ENCODE measurements at places on chromosomes 16 and 17.

DNA sequence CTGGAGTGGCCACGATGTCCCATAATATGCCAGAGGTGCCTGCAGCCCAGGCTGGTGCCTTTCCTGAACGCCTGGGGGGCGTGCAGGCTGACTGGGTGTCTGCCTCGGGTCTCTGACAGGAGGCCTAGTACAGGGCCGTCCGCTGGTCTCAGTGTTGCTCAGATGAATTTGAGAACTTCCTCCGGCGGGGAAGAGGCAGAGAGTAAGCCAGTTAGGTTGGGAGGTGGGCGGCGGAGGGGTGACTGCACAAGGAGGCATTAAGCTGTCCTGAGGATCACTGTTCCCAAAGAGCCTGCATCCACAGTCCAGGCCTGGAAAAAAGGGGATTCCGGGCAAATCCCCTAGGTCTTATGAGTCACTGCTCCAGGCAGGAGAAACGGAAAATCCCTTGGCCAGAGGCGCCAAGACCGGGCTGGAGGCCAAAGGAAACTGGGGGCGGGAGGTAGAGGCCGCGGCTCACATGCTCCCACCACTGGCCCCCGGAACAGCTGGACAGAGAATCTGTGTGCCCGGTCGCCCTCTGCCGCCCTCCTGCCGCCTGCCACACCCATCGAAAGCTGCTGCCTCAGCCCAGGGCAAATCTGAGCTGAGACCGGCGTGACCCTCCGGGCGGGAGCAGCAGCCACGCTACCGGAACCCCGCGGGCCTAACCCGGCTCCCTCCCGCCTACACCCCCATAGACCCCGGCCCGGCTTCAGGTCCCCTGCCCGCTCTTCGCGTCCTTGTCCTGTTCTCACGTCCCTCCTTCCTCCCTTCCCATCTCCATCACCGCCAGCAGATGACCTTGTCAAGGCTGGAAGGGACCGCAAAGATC lies 1.2 kb downstream of the TRIM47 start:
- no peak for DNase-seq

DNA sequence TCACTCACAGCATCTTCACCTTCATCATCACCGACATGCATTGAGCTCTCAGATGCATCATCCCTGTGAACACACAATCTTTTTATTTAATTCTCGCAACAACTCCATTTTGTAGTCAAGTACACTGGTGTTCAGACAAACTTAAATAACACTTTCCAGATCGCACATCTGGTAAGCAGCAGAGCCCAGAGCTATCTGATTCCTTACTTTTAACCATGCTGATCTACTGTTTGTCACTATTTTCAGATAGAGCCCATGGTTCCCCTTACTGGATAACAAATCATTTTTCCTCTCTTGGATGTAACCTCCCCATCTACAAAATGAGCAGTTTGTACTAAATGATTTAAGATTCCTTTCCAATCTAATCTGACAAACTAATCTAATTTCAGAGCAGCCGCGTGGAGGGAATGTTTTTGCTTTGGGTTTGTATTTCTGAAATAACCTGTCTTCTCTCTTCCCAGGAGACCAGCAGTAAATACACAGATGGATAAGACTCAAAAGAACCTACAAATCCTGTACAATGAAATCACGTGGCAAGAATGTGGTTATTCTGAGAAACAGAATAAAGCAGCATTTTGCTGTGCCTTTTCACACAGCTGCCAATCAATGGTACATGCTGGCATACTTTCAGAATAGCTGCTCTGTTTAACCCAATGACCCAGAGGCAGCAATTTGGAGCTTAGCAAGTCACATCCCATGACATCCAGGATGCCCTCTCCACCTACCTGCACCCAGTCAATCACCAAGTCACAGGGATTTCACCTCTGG lies 72.9 kb upstream of the CCL2 start:
- no peak for DNase-seq

DNA sequence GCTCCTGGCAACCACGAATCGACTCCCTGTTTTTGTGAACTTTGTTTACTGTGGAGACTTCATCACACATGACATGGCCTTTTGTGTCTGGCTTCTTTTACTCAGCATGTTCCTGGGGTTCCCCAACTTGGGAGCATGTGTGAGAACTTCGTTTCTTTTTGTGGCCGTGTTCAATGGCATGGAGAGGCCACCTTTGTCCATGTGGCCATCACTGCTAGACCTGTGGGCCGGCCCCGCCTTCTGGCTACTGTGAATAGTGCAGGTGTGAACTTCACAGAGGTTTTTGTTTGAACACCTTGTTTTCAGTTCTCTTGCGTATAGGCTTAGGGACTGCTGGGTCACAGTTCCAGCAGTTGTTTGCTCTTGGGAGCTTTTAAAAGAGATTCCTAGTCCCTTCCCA lies 5.7 kb upstream of the SLC38A8 start:
- DNase-seq: no peak

GRCh38 chr16:66891797-66892196 lies 11.5 kb downstream of the PDP2 start:
- DNase-seq: no peak

- no peak for DNase-seq
Measured at GRCh38 chr17:47837401-47838039, 3.6 kb downstream of the SCRN2 start.

GRCh38 chr16:86727131-86727530 lies 148.8 kb downstream of the FOXL1 start:
- DNase-seq: no peak

DNA sequence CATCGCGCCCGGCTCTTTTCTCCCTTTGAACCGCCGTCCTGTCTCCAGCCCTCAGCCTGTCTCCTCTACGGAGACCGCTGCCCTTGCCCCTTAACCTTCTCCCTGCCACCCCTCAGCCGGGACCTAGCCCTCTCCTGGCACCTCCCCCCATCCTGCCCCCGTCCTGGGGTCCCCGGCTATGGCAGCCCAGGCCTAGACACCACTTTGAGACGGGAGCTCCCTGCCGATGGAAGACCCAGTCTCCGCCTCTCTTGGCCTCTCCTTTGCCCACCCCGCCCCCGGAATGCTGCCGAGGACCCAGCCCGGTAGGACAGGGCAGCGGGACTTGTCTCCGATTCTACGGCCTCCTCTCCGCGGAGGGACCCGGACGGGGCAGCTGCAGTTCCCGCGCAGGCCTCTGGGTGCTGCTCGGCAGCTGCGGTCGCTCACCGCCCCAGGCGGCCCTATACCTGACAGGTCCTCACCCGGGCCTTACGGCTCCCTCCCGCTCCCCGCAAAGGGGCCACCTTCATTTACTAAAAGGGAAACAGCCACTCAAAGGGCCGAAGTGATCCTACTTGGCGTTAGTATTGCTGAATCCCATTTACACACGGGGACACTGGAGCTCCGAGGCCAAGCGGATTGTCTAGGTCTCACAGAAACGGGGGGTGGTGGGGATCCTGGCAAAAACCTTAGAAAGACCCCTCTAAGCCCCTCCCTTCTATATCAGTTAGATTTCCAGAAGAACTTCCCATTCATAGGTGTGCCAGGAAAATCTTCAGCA lies 32.6 kb upstream of the TAC4 start:
- peak; percentile 30 for DNase-seq

Measured in NCI-H1694 (cell line).